ENCODE measurements at places on chromosomes 12 and 14.
A peak's percentile ranks its signal among the peaks of the same experiment; 100 is the strongest.

- DNase-seq, result peak; percentile 65
Observed at GRCh38 chr14:90397425-90398314, 841 bp downstream of the CALM1 start.

DNA sequence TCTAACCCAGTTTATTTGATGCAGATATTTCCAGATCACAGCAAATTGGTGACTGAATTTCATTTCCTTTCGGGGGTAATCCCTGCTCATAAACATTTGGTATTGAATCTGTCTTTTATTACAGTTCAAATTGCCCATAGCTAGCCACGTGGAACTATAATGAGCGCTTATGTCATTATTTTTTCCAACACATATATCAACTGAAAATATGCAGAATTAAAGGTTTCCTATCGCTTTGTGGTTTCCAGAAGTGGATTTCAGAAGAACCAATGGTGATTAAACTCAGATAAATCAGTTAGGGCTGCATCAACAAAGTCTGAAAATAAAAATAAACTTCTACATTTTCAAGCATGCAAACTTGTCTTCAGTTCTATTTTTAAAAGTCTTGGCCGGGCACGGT is 111.9 kb downstream of the PIK3C2G start:
- no peak for DNase-seq

GRCh38 chr14:63677891-63678379 is 36.3 kb upstream of the WDR89 start:
- peak; percentile 84 for DNase-seq

GRCh38 chr12:128268379-128268995 is 1.5 kb downstream of the TMEM132C start:
- no peak for DNase-seq

DNA sequence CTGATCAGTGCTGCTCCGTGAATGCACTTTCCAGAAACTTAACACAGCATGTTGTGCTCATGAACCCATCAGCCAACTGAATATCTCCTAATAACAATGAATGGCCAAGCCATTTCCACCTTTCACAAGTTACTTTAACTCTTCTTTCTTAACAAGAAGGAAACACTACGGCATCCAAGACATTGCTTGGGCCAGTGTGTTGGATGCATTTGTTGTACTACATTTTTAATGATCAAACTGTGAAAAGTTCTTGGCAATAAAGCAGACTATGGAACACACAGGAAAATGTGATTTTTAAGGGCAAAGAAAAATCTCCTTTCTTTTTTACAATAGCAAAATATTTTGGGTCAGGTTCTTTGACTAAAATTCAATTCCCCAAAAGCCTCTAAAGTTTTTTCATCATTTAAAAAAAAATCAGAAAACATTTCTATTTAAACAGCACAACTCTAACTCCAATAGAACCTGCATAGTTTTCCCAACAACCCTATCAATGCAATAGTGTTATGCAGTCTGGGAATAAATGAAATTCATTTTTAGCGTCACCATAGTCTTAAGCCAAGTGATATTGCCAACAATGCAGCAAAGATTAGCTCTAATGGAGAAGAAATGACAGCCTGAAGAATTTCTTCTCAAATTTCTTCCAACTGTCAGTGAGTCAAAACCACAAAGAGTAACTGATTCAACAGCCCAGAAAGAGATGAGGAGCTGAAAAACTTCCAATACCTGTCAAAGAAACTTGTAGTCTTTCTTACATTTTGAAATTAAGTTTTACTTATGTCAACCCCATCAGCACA is 50.7 kb upstream of the PTPRR start:
- DNase-seq, result no peak

DNA sequence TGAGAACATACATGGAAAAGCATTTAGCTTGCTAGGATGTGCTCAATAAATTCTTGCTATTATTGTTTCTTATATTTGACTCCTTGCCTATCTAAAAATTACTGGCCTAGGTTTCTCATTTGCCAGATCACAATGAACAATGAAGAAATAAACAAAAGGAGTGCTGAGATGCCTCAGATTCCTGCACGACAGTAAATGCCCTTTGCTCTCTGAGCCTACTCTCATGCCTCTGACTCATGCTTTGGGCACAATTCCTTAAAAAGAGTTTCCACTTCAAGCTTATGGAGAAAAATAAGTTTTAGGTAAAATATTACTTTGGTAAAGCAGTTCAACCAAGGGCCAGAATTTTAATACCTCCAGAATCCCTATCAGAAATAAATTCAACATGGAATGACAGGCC is 30.9 kb downstream of the GRIN2B start:
- no peak for DNase-seq

DNA sequence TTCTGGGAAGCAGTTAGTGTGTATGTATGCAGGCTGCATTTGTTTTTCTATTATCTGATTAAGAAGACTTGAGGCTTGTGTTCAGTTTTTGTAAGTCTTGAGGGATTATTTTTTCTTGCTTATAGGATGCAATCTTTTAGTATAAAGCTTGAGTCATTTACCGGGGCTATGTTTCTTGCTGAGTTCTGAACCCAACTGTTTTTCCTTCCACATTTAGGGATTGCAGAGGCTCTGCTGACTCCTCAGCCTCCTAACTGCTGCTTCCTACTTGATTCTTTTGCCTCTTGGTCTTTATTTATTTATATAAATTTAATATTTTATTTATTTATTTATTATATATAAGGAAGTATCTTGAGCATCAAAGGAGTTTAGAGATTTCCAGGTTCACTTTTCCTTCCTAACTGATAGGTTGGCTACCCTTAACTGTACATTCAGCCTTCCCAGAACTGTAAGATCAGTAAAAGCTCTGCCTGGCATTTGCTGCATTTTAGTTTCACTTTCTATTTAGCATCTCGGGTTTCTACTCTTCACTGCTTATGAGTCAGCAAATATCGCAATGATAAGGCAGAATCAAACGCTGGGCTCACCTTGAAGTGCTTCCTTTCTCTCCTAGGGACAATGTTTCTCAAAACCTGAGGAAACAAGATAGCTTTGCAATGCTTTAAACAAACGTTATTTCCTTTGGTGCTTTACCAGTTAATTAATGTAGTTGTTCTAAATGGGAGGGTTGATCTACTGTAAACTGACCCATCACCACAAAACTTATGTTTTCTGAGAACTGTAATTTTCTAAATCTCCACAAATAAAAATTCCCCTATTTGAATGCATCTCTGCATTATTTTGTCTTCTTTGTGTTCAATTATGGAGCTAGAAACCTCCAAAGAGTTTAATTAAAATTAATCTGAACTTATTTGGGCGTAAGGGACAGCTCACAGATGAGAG is 1183.7 kb upstream of the TMEM132C start:
- peak; percentile 91 for DNase-seq

- no peak for DNase-seq
Observed at GRCh38 chr12:123075087-123075645, 75.7 kb downstream of the PITPNM2 start.

DNA sequence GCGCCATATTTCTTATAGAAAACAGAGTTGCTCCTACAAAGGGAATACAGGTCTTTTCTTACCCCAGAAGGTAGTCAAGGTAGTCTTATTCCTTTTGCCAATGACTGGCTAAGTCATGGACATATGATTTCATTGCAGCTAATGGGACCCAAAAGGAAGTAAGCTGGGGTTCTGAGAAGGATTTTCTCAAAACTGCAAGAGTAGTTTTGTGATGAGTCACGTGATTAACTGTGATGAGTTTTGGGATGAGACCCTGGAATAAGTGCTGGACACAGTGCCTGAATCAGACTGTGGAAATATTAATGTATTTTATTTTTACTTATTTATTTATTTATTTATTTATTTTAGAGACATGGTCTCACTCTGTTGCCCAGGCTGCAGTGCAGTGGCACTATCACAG is 13.4 kb upstream of the NIN start:
- DNase-seq, result no peak

- DNase-seq, result no peak
Observed at GRCh38 chr12:92028441-92028709, 117.3 kb downstream of the BTG1 start.

DNA sequence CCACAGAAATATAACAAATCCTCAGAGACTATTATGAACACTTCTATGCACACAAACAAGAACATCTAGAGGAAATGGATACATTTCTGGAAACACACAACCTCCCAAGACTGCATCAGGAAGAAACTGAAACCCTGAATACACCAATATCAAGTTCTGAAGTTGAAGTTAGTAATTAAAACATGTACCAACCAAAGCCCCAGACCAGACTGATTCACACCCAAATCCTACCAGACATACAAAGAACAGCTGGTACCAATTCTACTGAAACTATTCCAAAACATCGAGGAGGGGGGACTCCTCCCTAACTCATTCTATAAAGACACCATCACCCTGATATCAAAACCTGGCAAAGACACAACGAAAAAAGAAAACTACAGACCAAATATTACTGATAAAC is 114.7 kb upstream of the CCDC175 start:
- no peak for DNase-seq

GRCh38 chr12:115470526-115470925 is 786.6 kb upstream of the TBX3 start:
- DNase-seq, result no peak

Measured in ELR (cell line).